ENCODE measurements at places on chromosomes 7 and 10.

DNA sequence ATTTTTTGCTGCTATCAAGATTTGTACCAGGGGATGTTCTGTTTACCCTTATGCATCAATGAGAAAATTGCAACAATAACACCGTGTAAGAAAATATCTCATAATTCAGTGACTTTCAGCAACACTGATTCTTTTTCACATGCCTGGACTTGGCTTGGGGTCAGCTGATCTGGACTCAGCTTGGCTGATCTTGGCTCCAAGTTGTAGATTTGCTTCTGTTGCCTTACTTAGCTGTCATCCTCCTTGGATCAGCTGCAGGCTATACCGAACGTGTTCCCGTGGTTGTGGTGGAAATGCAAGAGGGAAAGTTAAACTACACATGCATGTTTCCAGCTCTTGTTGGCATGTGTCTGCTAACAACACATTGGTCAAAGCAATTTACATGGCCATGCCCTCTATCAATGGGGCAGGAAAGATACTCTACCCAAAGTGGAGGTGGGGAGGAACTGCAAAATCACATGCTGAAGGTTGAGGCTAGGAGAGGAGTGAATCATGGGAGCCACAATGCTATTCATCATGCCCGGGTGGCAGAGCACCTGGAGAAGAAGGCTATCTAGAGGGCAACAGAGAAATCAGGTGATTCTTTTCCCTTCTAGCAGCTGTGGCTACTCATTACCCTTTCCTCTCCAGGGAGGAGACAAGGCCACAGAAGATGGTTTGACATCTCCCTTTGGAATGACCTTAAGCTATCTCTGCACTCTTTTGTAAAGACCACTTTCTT, 1276.3 kb upstream of the AUTS2 start:
- DNase-seq = no peak

DNA sequence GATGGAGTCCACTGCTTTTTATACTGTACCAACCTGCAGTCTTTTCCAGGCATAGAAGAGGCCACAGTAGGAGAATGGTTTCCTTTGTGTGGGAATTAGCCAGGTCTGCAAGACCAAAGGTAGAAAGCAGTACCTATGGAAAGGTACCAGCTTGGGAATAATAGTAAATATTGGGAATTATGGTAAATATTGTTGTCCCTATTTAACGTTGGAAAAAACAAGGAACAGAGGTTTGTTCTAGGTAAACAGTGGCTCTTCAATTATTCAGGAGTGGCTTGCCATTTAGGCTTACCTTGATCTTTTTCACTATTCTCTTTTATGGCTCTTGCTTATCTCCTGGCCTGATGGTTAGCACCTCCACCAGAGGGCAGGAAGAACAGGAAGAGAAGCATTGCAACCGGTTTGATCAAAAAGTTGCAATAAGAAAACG, 43.9 kb upstream of the GSAP start:
- no peak for DNase-seq

DNA sequence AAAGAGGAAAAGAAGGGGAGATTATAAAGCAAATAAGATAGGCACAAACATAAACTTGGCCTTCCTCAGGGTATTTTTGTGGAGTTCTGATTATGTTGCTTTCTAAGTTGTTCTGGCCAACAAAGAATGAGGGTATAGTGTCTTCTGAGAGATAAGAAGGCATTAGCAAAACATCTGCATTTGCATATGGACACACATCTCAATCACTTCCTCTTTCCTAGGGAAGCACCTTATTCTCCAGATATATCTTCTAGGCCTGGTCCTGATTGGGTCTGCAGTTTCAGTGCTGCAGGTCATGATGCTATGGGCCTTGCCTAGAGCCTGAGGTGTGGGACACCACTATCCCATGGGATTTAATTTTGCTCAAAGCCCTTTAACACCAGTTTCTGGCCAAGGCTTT, 308.8 kb upstream of the PHYHIPL start:
- DNase-seq = no peak

GRCh38 chr7:115435178-115435577, 513.3 kb downstream of the MDFIC start:
- no peak for DNase-seq

GRCh38 chr10:99743841-99744240, 11.8 kb downstream of the CUTC start:
- DNase-seq = no peak

DNA sequence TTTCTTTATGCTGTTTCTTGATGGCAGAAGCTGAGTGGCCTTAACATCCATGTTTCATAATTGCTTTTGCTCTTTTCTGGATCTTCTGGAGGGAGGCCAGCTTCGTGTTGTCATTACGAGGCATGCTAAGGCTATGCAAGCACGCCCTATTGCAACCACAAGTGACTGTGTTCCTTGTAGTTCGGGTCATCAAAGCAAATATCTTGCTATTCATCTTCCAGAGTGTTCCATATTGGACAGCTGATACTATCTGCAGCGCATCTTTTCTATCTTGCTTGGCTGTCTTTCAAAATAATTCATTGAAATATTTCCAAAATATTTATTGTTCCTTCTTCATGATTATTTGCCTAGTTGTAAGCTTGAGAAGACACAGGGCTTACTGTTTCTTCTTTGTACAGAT, 5.0 kb downstream of the EPHB6 start:
- no peak for DNase-seq

DNA sequence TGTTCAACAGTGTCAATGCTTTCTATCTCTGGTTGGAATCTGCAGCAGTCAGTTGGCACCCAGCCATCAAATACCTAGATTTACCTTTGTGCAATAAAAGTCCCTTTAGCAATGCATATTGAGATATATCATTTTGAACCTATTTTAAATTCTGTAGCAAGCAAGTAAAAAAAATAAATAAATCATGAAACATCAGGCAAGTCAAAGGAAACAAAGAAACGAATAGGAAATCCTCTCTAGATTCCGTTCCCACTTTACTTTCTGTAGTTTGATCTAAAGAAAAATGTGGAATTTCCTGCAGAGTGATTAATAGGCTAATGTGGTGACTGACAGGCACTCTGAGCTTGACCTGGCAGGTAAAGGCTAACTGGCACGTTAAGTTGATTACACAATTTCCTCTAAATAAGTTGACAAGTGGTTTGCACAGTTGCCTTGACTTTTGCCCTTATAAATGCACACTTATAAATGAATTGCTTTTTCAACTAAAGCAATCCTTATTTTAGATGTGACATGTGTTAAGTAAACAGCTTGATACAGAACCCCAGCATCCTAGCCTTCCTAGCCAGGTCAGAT, 208.1 kb upstream of the TCF7L2 start:
- DNase-seq = no peak

DNA sequence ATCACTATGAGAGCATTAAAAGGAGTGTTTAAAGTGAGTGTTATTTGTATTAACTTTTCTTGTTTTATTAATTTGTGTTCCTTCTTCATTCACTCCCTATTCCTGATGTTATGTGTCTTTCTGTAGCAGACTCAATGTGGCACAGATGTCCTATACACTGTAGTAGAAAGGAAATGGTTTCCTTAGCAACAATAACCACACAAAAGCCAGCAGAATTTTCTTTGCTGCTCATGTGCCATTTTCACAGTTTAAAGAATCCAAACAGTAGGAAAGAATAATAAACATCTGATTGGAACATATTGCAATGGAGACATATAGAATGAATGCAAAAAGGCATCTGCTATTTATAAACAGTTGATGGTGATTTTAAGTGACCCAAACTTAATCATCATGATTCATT, 763.6 kb downstream of the PHTF2 start:
- no peak for DNase-seq

DNA sequence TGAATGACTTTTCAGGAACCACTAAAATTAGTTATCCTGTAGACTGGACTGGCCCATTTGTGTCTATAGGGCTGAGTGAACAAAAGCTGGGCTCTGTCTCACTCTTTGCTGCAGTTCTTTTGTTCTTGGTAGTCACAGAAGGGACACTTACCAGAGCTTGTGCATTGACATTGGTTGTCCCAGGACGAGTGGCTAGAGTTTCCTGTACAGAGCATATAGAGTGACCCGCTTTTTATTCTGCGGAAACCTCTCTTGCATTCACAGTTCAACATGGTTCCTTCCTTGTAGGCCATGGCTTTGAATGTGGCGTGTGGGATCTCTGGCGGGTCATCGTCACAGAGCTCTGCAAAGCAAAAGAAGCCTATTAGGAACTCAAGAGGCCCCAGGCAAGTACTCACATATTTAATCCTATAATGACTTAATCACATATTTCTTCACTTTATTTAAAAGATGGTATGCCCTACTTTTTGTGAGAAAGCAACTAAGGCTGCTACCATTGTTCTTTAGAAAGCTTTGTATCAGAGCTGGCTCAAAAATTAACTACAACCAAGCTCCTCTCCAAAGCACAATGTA, 36.4 kb downstream of the IL2RA start:
- no peak for DNase-seq

- no peak for DNase-seq
Measured at GRCh38 chr7:150966002-150966401, 12.1 kb downstream of the KCNH2 start.

- DNase-seq = no peak
Measured at GRCh38 chr7:36278620-36279172, 111.0 kb upstream of the ANLN start.
